ENCODE measurements at places on chromosomes 1 and 21.

- no peak for DNase-seq
- no peaks in the 10 kb centered on the region for H3K4me1 ChIP-seq
- H3K36me3 ChIP-seq = no peaks in the 10 kb centered on the region
- no peak overlapping the region for H3K27ac ChIP-seq
These were observed 60.1 kb upstream of the GCLM start for GRCh38 chr1:93969371-93969770.

GRCh38 chr1:212242288-212242984 is 42.8 kb upstream of the PPP2R5A start:
- DNase-seq = no peak
- no peaks in the 10 kb centered on the region for H3K27me3 ChIP-seq
- H3K27ac ChIP-seq = peak overlapping the region; percentile 60

- H3K4me3 ChIP-seq = no peak overlapping the region
- no peak overlapping the region for H3K27ac ChIP-seq
- no peaks in the 10 kb centered on the region for H3K36me3 ChIP-seq
- DNase-seq = no peak
- no peaks in the 10 kb centered on the region for H3K4me1 ChIP-seq
These were observed 181.3 kb downstream of the ZNF281 start for GRCh38 chr1:200228486-200228885.

DNA sequence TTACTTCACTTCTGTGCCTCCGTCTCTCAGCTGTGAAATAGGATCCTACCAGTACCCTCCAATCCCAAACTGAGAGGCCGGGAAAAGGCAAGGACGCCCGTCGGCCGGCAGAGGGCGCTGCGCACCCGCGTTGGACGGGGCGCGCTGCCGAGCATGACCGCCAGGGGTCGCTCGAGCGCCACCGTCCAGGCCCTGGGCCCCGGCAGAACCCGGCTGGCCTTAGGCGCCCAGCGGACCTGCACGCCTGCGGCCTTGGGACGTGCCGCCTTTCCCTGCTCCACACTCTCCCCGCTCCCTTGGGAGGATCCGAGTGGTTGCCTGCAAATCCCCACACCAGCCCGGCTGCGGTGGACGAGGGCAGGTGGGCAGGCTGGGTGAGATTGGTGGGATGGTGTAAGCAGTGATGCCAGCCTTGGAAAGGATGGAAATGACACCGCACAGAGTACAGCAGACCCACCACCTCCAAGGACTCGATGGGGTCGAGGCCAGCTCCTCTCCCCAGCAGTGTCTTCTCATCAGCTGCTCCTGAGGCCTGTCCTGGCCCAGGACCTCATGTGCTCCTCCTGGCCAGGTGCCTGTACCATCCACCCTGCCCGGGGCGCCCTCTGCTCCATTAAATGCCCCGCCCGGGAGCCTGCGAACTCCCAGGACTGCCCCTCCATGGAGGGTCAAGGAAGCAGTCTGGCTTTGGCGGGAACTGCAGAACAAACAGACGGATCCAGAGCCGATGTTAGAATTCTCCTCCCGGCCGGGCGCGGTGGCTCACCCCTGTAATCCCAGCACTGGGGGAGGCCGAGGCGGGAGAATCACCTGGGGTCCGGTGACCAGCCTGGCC is 47.4 kb upstream of the LBR start:
- H3K27me3 ChIP-seq = no peaks in the 10 kb centered on the region
- DNase-seq = peak; percentile 94
- H3K4me3 ChIP-seq = no peak overlapping the region
- H3K36me3 ChIP-seq = no peaks in the 10 kb centered on the region
- no peaks in the 10 kb centered on the region for H3K4me1 ChIP-seq
- no peak overlapping the region for H3K27ac ChIP-seq

- H3K4me3 ChIP-seq = no peak overlapping the region
- H3K27me3 ChIP-seq = no peaks in the 10 kb centered on the region
- peak overlapping the region; percentile 52 for H3K27ac ChIP-seq
- peaks cover 14% of the 10 kb centered on the region for H3K4me1 ChIP-seq
- no peak for DNase-seq
- peaks cover 26% of the 10 kb centered on the region for H3K36me3 ChIP-seq
These were observed 30.8 kb downstream of the RNF19B start for GRCh38 chr1:32933742-32934322.

Data from vagina (tissue), 2 donors.